ENCODE measurements at places on chromosomes 5 and 9.

GRCh38 chr5:38608874-38609273 lies 52.4 kb upstream of the LIFR start:
- no peak for DNase-seq

- no peak for DNase-seq
These were observed 144.4 kb upstream of the MAP3K1 start for GRCh38 chr5:56670916-56671315.

DNA sequence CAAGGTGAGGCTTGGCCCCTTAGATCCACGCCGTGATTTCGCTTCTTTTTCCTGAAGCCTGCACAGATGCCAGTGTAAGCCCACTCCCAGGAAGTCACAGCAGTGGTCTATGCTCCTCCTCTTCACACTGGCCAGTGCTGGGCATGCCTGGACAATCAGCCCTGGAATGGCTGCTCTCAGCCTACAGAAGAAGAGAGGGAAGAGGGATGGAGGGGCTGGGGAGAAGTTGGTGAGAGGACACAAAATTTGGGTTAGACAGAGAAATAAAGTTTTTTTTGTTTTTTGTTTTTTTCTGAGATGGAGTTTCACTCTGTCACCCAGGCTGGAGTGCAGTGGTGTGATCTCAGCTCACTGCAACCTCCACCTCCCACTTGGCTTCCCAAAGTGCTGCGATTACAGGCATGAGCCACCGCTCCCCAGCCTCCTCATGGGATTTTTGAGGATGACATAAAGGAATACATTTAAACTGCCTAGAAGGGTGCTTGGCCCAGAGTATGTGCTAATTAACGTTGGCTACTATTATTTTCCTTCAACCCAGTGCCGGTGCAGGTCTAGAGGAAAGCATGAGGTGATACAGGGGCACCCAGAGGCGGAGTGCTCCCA lies 830 bp downstream of the S100Z start:
- no peak for DNase-seq

- no peak for DNase-seq
These were observed 18.7 kb upstream of the ROPN1L start for GRCh38 chr5:10423022-10423421.

DNA sequence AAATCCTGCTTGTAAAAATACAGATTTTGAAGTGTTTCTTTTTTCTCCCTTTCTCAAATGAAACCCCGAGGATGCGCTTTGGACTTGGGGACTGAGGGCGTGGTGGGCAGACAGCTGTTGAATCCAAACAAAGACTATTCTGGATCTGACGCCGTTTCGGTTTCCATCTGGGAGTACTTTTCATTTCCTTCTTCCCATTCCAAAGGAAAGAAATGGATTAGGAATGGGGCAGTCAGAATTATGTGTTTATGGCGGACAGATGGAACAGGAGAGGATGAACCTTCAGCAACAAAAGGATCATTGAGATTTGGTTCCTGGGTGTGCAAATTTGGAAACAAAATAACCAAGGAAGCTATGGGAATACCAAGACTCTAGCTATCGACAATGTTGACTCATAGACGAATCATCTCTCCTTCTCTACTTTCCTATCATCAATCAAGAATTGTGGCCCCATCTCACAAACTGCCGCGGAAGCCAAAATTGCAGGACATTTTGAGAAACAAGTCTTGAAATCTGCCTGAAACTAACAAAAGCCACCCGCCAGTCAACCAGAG lies 300.6 kb downstream of the PARP8 start:
- DNase-seq, result no peak

GRCh38 chr5:60084226-60084625 lies 190.7 kb upstream of the PDE4D start:
- DNase-seq, result no peak

DNA sequence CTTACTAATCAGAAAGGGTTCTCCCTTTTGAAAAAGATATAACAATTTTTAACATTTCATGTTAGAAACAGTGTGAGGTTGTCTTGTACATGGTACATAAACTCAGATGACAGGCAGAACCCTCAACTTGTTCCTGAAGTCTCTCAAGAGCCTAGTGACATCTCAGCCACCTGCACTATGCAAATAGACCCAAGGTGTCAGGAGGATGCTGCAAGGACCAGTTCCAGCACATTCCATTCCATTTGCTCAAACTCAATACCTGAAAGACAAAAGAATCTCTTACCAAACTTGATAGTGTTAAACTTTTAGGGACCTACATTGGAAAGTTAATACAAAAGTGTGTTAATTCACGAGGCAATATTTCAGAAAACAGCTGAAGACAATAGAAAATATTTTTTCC lies 544.6 kb downstream of the CETN3 start:
- no peak for DNase-seq

DNA sequence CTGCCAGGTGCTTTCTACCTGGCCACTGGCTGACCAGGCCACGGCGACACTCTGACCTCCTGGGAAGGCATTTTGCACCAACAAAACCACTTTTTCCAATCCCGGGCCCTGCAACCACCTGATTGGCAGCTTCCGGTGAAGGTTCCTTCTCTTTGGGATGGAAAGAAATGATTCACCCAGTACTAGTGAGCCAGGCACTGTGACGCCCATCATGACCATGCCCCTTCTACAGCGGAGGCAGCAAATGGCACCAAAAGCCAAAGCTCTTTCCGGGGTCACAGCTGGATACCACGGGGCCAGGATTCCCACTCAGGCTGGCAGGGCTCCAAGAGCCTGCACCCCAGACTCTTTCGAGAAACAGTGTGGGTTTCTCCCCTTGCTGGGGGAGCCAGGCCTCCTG lies 4.7 kb downstream of the NOTCH1 start:
- no peak for DNase-seq

- no peak for DNase-seq
These were observed 27.5 kb upstream of the SYK start for GRCh38 chr9:90774071-90774470.

DNA sequence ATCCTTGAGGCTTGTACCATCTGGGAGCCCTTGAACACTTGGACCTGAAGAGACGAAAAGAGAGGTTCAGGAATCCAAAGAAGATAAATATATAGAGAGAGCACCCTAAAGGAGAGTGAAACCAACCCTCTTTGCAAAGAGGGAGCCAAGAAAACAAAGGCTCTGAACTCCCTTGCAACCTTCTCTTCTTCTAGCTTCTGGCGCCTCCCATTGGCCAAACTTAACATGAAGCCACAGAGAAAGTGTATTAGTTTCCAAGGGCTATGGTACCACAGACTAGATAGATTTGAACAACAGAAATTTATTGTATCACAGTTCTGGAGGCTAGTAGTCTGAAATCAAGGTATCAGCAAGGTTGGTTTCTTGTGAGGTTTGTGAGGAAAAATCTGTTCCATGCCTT lies 175.1 kb downstream of the HCN1 start:
- DNase-seq, result no peak

- DNase-seq, result no peak
These were observed 343.7 kb upstream of the KCNN2 start for GRCh38 chr5:114018186-114018585.

DNA sequence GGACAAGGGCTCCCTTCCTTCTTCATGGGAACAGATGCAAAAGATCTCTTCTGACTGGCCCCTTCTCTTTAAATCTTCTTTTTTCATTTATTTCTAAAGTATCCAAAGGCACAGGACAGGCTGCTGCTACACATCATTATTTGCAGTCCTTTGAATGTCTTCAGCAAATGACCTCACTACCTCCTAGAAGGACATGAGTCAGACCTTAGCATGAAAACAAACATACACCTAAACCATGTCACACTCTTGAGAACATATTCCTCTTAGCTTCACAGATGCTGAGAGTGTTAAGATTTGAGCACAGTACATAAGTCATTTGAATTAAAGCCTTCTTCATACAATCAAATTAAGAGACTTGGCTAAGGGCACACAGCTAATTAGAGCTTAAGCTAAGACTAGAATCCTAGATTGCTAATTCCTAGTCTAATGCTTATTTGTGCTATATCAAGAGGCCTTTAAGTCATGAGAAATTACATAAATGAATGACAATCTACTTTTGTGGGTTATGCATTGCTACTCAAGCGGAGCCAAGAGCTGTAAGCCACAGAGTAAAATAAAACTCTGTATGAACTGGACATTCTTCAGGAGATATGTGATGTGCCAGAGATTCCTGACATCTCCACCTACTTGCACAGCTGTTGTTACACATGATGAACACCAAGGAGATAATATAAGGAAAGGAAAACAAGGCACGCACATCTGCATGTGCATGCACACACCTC lies 109.1 kb upstream of the PTGER4 start:
- DNase-seq, result no peak

DNA sequence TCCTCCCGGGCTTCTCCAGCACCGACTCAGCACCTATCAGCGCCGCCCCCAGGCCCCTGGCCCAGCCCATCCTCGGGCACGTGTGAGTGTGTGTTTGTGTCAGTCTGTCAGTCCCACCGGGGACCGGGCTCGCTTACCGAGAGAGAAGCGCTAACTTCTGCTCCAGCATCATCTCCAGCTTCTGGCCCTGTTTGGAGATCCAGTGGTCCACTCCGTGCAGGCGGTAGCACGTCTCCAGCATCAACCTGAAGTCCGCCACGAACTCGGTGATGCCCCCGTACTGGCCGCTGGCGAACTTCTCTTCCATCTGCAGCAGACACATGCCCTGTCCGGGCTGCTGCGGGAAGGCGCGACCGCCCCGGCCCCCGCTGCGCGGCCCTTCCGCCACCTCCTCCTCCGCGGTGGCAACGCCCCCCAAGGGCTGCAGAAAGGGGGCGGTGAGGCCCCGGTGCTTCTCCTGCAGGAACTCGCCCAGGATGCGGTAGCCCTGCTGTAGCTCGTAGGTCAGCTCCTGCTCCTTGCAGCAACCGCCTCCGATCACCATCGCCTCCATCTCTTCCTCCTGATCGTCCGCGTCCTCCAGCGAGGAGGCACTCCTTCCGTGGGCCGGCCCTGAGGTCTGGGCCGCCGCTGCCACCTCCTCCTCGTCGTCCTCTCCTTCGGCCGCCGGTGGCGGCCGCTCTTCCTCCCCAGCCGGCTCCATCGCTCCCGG lies 8.2 kb downstream of the RANBP6 start:
- DNase-seq, result peak; percentile 94

DNA sequence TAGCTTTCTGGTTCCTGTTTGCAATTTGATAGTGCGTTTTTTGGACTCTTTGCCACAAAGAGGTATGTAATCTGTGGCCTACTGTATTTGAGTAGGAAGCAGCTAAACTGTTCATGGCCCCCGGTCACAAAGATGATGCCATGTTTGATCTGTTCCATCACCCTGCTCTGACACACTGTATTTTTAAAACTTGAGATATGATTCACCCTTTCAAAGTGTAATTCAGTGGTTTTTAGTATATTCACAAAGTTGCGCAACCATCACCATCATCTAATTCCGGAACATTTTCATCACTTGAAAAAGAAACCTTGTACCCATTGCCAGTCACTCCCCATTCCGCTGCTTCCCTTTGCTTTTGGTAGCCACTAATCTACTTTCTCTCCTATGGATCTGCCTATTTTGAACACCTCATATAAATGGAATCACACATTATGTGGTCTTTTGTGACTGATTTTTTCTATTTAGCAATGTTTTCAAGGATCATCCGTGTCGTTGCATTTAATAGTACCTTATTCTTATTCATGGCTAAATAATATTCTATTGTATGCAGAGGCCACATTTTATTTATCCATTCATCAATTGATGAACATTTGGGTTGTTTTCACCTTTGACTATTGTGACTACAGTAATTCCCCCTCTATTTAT lies 141.6 kb downstream of the NR3C1 start:
- DNase-seq, result no peak

DNA sequence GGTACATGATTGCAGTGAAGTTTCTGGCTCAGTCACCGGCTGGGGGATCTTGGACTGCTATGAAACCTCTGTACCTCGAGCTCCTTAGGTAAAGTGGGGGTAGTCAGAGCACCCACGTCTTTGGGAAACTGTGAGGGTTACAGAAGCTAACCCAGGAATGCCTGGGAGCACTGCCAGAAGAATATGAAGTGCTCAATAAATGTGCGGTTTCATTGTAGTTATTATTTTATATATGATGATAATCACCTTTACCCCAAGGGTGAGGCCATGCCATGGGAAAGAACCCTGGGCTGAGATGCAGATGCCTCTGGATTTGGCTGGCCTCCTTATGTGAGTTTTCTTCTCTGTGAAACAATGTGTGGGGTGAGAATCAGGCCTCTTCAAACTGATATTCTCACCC lies 3.7 kb downstream of the NPR3 start:
- DNase-seq, result no peak

DNA sequence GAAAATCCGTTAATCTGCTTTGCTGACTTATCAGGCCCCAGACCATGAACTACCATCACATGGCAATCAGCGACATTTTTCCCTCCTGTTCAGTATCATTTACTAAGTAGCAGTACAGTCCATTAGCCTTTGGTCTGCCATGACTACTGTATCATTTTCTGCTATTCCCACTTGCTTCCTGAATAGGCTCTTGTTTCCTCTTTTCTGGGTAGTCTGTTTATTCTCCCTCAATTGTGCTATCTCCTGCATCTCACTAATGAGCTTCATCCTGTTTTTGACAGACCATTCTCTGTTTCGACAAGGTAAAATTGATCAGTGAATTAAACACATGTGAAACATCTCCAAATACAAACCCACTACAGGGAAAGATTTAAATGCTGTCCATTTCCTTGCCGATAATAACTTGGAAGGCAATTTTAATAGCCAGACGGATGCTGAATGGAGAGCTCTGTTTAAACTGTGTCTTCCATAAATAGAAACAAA lies 263.5 kb upstream of the ANKRD55 start:
- no peak for DNase-seq
